Lung (tissue), 17 donors: ENCODE measurements at places on chromosomes 5 and 9.
A peak's percentile ranks its signal among the peaks of the same experiment; 100 is the strongest.

GRCh38 chr5:150279330-150280020 is 10.1 kb downstream of the CAMK2A start:
- H3K27ac ChIP-seq = no peak overlapping the region
- peak; percentile 79 for DNase-seq
- no peak overlapping the region for H3K4me3 ChIP-seq
- no peaks in the 10 kb centered on the region for H3K27me3 ChIP-seq

DNA sequence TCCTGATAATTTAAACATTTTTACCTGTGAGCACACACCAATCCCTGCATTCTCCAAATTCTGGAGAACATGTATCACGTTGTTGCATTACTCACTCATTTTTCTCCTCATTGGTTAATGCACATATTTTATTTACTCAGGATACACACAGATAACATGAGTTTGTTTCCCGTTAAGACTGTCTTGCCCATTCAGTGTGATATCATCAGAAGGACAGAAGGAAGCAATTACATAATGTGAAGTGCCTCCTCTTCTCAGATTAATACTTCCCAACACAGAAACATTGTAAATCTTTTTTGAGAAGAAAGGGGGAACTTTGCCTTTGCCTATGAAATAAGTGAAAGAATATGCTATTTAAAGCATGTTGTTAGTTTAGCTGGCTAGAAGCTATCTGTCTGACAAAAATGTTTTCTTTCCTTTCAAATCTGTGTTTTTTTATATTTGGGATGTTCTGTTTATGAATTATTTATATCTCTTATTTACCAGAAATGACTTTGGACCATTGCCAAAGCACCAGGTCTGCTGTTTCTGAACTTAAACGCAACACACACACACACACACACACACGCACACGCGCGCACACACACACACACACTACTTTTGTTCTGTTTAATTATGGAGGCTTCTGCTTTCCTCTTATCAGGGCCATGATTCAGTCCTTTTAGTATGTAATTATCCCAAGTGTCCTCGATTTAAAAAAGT is 186.5 kb downstream of the CHSY3 start:
- no peak overlapping the region for H3K4me3 ChIP-seq
- H3K27ac ChIP-seq = no peak overlapping the region
- no peaks in the 10 kb centered on the region for H3K27me3 ChIP-seq
- no peaks in the 10 kb centered on the region for H3K36me3 ChIP-seq

DNA sequence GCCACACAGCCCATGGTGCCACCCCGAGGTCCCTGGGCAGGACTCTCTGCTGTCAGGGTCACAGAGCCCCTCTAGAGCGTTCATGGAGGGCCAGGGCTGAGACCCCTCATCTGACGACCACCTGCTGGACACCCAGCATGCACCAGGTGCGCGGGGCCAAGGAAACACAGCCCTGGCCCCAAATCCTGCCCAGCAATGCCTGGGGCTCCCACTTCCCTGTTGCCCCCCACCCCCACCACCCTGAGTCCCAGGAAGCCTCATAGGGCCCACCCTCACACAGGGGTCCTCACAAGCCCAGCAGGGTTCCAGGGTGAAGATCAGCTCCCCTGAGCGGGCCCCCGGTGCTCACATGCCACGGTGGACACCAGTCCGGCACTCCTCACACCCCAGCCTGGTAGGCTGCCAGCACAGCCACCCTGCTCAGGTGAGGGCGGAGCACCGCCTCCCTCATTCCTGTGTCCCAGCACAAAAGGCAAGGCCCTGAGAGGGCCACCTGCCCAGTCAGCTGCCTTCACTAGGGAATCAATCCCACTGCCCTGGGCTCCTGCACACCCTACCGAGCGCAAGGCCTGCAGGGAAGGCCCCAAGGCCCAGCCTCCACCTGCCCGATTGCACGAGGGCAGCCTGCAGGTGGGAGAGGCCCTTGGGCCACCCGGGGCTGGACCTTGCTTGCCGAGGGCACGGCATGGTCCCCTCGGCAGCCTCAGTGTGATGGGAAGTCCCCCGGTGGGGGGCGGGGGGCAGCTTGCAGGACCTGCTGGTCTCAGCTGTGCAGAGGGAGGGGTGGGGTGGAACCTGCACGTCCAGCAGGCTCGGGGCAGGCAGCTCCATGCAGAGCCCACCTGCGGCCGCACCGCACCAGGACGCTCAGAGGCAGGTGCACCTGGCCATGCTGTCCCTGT is 56.4 kb upstream of the UBAC1 start:
- H3K27ac ChIP-seq = no peak overlapping the region
- H3K36me3 ChIP-seq = no peaks in the 10 kb centered on the region
- no peak overlapping the region for H3K4me3 ChIP-seq
- H3K27me3 ChIP-seq = no peaks in the 10 kb centered on the region
- no peaks in the 10 kb centered on the region for H3K4me1 ChIP-seq

GRCh38 chr5:123094919-123095797 is 6.1 kb downstream of the PRDM6 start:
- H3K4me3 ChIP-seq = peak overlapping the region; percentile 12
- H3K36me3 ChIP-seq = peaks cover 8% of the 10 kb centered on the region
- H3K4me1 ChIP-seq = peaks cover 8% of the 10 kb centered on the region
- H3K27me3 ChIP-seq = peaks cover 3% of the 10 kb centered on the region

DNA sequence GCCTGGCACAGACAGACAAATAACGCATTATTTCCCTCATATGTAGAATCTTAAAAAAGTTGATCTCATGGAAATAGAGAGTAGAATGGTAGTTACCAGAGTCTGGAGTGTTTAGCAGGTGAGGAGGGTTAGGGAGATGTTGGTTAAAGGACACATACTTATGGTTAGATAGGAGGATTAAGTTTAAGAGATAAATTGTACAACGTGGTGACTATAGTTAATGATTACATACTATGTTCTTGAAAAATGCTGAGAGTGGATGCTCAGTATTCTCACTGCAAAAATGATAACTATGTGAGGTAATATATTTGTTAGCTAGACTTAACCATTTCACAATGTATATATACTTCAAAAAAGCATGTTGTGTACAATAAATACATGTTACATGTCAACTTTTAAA is 38.0 kb downstream of the CERT1 start:
- H3K36me3 ChIP-seq = peaks cover 6% of the 10 kb centered on the region
- H3K27ac ChIP-seq = no peak overlapping the region
- DNase-seq = no peak
- H3K4me1 ChIP-seq = no peaks in the 10 kb centered on the region

- H3K36me3 ChIP-seq = no peaks in the 10 kb centered on the region
- H3K4me1 ChIP-seq = no peaks in the 10 kb centered on the region
- no peak overlapping the region for H3K4me3 ChIP-seq
Observed at GRCh38 chr5:38672059-38672788, 115.8 kb upstream of the LIFR start.

DNA sequence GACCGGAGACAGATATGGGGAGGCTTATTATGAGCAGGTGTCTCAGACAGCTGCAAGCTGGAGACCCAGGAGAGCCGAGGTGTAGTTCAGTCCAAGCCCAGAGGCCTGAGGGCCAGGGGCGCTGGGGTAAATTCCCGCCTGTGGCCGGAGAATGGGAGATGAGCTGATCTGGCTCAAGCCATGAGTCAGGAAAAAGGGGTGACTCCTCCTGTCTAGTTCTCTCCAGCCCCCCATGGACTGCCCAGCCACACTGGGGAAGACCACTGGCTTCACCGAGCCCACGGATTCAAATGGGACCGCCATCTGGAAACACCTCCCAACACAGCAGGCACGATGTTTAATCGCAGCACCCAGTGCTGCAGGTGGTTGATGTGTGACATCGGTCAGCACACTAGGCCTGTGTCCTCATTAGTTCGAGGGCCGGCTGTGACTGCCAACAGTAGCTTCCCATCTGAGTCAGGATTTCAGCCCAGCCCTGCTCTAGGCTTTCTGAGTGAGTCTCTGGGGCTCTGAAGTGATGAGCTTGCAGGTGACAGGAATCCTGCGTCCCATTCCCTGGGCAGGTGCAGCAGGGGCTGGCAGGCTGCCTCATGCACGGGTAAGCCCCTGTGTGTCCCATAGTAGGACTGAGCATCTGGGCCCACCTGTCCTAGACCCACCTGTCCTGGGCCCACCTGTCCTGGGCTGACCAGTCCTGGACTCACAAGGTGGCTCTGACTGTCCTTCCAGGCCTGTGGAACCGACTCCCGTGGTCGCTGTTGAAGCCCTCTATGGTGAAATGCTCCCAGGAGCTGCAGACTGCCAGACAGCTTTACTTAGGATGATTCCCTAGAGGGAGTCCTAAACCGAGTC is 49.7 kb downstream of the AHRR start:
- H3K4me3 ChIP-seq = no peak overlapping the region
- no peaks in the 10 kb centered on the region for H3K27me3 ChIP-seq
- H3K36me3 ChIP-seq = no peaks in the 10 kb centered on the region
- H3K4me1 ChIP-seq = peaks cover 32% of the 10 kb centered on the region
- peak overlapping the region; percentile 3 for H3K27ac ChIP-seq
- no peak for DNase-seq

DNA sequence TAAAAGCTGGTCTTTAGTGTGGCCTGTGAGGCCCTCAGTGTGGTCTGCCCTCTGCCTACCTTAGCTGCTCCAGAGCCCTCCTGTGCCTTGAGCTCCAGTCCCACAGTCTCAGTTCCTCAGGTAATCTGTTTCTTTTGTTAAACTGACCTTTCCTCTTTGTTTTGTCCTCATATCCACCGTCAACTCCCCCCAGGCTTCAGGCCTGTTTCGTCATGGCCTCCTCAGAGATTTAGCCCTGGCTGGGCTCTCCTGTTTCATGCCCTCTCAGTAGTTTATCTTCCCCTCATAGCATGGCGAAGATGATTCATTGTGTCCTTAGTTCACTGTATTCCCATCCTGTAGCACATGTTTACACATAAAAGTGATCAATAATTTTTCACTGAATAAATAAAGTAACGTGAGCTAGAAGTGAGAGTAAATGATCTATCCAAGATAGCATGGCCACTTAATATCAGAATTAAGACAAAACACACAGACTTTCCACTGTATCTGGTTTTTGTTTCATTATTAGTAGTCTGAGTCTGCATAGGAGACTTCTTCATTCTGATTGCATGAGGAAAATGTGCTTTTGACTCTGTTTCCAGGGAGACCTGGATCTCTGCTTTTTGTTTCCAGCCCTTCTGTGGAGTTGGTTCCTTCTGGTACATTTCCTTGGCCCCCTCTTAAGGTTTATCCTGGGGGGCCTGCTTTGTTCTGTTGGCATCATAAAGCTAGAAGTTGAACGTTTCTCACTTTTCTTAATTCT is 70.5 kb downstream of the SNX24 start:
- no peaks in the 10 kb centered on the region for H3K27me3 ChIP-seq
- no peaks in the 10 kb centered on the region for H3K4me1 ChIP-seq
- no peak for DNase-seq
- H3K27ac ChIP-seq = no peak overlapping the region
- H3K36me3 ChIP-seq = no peaks in the 10 kb centered on the region
- no peak overlapping the region for H3K4me3 ChIP-seq

- H3K36me3 ChIP-seq = no peaks in the 10 kb centered on the region
- H3K4me1 ChIP-seq = peaks cover 22% of the 10 kb centered on the region
- DNase-seq = peak; percentile 92
Observed at GRCh38 chr5:41788941-41789368, 81.3 kb downstream of the OXCT1 start.

GRCh38 chr9:137482094-137482781 is 23.1 kb upstream of the NSMF start:
- no peak for DNase-seq
- H3K4me3 ChIP-seq = no peak overlapping the region
- H3K27me3 ChIP-seq = no peaks in the 10 kb centered on the region

DNA sequence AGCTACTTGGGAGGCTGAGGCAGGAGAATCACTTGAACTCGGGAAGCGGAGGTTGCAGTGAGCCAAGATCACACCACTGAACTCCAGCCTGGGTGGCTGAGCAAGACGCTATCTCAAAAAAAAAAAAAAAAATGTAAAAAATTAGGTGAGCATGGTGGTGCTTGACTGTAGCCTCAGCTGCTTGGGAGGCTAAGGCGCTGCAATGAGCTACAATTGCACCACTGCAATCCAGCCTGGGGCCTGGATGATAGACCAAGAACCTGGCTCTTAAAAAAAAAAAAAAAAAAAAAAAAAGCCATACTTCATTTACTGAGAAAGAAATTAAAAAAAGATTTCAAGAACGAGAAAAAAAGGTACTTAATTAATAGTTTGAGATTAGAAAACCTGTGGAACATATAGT is 62.1 kb downstream of the SVEP1 start:
- H3K4me1 ChIP-seq = no peaks in the 10 kb centered on the region
- no peaks in the 10 kb centered on the region for H3K27me3 ChIP-seq
- peaks cover 11% of the 10 kb centered on the region for H3K36me3 ChIP-seq
- H3K4me3 ChIP-seq = no peak overlapping the region
- no peak overlapping the region for H3K27ac ChIP-seq
- no peak for DNase-seq

DNA sequence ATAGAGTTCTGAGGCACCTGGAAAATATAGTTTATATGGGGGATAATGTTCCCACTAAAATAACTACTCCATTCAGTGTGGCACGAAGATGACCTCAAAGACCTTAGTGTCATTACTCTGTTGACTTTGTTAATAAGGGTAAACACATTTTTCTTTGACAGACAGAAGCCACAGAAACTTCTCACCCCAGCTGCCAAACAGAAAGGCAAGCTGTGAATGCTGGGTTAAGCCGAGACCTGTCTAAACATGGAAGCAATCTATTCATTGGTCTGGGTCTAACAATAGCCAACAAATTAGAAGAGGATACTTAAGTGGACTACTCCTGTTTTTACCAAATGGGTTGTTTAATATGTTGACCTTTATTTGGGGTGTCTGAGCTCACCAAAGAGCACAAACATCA is 171.4 kb downstream of the TLE1 start:
- no peak overlapping the region for H3K27ac ChIP-seq
- no peaks in the 10 kb centered on the region for H3K27me3 ChIP-seq
- no peak overlapping the region for H3K4me3 ChIP-seq
- H3K4me1 ChIP-seq = no peaks in the 10 kb centered on the region
- DNase-seq = no peak

GRCh38 chr5:102731693-102732092 is 23.4 kb upstream of the PAM start:
- H3K27ac ChIP-seq = no peak overlapping the region
- H3K36me3 ChIP-seq = no peaks in the 10 kb centered on the region
- no peaks in the 10 kb centered on the region for H3K4me1 ChIP-seq
- no peak overlapping the region for H3K4me3 ChIP-seq
- no peak for DNase-seq
- H3K27me3 ChIP-seq = no peaks in the 10 kb centered on the region

DNA sequence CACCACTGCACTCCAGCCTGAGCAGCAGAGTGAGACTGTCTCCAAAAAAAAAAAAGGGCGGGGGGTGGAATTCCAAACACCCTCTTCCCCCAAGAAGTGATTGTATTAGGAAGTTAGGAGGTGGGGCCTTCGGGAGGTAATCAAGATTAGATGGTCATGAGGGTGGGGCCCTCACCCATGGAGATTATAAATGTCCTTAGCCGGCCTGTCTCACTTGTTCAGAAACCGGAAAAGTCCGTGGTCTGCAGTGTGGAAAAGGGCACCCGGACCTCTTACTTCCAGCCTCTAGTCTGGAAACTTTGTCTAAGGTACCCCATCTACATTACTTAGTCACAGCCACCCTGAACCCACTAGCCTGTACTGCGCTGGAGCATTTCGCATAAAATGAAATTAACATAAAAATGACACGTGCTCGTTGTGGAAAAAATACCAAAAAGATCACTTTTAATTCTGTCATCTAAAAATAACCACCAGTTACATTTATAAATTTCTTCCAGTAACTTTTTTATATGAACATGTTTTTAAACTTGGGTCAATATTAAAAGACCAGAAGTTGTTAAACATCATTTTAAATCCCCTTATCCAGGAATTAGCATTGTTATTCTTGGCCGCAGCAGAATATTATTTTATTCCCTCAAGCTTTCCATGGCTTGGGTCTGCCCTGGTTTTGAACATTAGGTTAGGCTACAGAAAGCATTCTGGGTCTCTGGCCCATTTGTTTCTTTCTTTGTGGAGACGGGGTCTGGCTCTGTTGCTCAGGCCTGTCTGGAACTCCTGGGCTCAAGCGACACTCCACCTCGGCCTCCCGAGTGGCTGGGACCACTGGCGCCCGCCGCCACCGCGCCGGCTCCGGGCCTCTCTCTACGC is 1.2 kb upstream of the CKS2 start:
- no peaks in the 10 kb centered on the region for H3K27me3 ChIP-seq
- no peaks in the 10 kb centered on the region for H3K36me3 ChIP-seq
- DNase-seq = peak; percentile 46
